ENCODE measurements at places on chromosomes 16 and 17.

GRCh38 chr16:27950206-27950887, 113.2 kb downstream of the GSG1L start:
- DNase-seq = no peak

DNA sequence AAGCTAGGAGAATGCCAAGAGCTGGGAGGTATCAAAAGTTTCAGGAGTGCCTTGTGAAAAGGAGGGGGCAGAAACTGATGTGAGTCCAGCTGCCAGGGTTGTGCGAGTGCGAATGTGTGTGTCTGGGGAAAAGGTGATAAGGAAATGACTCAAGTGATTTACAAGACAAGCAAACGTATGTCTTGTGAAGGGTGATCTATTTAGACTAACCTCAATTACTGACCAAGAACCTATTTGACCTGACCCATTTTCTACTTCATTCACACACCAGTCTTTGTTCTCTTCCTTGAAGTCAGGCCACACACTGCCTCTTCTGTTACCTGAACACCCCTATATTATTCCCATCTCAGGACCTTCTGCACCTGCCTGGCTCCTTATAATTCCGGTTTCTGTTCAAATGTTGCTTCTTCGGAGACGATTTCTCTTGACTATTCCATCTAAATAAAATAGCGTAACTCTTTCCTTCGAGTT, 1.0 kb downstream of the GDE1 start:
- peak; percentile 16 for DNase-seq

DNA sequence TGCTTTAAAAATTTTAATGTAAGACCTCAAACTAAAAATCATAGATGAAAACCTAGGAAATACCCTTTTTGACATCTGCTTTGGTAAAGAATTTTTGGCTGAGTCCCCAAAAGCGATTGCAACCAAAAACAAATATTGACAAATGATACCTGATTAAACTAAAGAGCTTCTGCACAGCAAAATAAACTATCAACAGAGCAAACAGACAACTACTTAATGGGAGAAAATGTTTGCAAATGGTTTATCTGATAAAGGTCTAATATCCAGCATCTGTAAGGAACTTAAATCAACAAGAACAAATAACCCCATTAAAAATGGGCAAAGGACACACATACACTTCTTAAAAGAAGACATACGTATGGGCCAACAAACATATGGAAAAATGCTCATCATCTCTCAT, 242.5 kb downstream of the BCAS3 start:
- DNase-seq = no peak

GRCh38 chr17:80884811-80885210, 106.8 kb upstream of the CHMP6 start:
- no peak for DNase-seq

- DNase-seq = no peak
Measured at GRCh38 chr16:88065747-88066142, 114.5 kb downstream of the BANP start.

DNA sequence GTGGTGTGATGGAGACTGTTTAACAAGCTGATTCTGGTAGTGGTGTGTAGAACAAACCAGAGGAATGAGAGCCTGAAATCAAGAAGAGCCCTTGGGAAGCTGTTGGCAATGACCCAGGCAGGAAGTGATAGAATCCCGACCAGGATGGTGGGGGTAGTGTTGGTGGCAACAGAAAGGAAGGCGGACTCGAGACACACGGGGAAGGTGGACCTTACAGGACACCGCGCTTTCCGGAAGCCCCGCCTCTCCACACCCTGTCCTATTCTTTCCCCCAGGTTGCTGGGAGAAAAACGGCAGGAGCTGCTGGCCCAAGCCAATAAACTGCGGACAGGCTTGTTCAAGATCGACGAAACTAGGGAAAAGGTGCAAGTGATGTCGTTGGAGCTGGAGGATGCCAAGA, 30.0 kb upstream of the KDM6B start:
- DNase-seq = no peak

DNA sequence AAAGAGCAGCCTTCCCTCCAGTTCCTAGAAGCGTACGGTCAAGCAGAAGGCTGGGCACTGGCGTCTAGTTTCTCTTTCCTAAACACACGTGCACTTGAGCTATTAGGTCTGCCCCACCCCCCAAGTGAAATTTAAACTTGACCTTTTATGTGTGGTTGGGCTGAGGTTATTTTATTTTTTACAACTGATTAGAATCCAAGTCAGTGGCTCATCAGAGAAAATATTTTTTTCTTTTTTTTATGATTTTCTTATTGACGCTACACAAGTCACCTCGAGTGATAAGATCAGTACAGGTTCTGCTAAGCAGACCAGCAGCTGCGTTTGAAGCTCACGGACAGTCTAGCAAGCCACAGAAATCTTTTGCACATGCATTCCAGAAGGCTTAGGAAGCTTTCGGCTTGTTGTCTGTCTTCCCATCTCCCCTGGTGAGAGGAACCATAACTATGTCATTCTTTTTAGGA, 95.1 kb downstream of the ZFHX3 start:
- peak; percentile 65 for DNase-seq

GRCh38 chr16:10663146-10663545, 31.6 kb downstream of the TEKT5 start:
- DNase-seq = no peak

DNA sequence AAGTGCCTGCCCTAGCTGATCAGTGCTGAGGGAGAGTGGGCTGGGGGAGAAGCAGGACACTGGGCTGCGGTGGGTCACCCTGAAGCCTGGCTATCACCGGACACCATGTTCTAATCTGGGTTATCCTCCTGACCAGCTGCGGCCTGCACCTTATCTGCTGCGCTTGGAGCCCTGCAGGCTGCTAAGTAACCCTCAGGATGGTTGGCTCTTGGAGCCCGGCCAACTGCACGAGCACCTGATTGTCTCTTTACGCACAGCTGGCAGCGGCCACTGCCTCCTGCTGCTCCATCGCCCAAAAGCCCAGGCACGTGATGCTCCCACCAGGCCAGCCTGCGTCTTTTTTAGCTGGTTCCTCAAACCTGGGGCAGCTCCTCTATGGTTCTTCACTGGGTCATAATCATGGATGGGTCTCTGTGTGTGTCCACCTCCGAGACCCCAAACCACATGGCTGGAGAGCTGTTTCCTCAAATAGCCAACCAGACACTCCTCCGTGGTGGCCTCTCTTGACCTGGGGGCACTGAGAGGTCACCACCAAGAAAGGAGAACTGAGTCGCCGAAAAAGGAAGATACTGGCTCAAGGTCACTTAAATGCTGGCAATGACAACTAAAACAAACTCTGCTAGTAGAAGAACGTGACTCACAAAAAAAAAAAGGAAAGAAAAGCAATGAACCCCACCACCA, 21.7 kb downstream of the SPHK1 start:
- DNase-seq = no peak

DNA sequence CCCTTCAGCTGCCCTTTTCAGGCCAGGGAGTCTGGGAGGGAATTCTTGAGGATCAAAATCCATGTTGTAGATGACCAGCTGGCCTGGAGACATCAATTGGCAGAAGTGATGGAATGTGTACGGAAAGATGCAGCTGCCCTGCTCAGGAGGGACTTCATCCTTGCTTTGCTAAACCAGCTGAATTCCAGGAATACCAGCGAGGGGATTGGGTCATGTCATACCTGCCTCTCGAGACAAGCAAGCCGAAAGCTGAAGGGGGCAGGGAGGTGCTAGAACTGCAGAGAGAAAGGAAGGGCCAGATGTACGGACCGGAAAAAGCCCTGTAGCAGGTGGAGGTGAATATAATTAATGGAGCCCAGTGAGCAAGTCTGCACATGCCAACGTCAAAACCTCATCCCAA, 25.6 kb upstream of the NTN1 start:
- no peak for DNase-seq

DNA sequence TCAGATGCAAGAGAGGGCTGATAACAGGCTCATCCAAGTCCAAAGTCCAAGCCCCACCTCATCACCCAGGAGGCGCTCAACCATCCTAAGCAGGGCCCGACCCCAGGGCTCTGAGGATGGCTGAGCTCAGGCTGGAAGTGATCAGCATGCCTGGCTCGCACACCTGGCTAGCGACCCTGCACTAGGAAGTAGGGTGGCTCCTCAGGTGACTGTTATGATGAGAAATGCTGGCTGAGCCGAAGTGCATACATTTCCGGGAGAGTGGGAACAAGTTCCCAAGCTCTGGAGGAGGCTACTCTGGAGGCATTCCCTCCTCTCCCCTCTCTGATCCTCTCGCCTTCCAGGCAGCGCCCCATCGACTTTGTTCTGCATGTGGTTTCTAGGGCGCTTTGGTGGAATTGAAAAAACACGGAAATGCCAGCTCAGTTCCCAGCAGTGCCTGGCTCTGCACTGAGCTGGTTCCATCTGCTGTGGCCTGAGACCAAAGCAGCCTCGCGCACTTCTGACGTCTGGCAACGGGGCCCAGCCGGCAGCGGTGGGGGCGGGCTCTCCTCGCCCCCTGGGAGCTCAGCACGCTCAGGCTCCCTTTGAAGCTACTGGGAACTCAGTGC, 130.3 kb downstream of the IRF8 start:
- peak; percentile 36 for DNase-seq

DNA sequence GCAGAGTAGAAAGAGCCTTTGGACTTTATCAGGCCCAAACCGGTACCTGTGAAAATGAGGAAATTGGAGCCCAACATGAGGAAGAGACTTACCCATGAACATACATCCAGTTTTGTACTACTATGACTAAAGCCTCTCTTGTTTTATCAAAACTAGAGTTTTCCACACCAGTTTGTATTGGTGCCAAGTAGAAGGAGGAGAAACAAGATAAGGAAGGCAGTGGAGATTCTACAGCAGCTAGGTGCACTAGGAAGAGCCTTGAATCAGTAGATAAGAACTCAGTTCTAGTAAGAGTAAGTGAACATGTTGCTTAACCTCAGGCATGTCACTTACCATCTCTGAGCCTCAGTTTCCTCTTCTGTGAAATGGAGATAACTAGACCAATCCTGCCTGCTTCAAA, 13.7 kb upstream of the TMEM132E start:
- no peak for DNase-seq

DNA sequence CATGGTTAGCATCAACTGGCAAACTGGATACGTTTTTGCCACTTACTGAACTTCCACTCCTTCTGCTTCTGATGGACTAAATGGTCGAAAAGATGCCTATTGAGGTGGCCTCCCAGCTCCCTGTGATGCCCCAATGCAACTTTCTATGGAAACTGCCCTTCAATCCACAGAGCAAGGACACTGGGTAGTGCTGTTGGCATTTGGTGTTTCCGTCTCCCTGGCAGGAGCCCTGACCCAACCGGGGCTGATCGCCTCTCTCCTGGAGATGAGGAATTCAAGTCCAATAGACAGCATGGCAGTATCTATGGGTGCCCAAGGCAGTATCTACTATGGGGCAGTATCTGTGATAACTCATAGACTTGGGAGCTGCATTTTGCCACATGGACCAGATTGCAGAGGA, 116.3 kb upstream of the IRX3 start:
- DNase-seq = no peak

DNA sequence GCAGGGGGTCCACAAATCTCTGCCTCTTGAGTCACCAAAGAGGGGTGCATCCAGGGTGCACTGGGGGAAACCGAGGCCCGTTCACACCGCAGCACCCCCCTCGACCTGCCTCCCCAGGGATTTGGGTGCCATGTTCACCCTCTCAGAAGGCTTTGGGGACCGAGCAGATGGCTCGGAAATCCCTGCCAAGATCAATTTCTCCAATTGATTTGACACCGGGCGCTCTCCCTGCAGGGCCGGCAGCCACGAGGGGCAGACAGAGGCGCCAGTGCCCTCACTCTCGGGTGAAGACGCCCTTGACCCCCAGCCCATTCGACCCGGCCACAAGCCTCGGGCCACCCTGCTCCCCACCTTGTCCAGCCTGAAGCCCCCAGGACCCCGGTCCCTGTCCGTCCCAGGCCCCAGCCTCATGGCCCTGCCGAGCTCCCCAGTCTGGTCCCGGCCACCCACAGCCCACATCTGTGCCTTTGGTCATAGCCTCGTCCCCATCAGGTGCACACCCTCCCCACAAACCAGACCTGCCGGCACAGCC, 9.3 kb downstream of the SSTR5 start:
- DNase-seq = no peak

DNA sequence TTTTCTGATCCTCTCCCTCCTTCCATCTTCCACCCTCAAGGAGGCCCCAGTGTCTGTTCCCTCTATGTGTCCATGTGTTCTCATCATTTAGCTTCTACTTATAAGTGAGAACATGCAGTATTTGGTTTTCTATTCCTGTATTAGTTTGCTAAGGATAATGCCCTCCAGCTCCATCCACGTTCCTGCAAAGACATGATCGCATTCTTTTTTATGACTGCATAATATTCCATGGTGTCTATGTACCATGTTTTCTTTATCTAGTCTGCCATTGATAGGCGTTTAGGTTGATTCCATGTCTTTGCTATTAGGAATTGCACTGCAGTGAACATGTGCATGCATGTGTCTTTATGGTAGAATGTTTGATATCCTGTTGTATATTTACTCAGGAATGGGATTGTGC, 275.1 kb downstream of the BCAS3 start:
- no peak for DNase-seq

DNA sequence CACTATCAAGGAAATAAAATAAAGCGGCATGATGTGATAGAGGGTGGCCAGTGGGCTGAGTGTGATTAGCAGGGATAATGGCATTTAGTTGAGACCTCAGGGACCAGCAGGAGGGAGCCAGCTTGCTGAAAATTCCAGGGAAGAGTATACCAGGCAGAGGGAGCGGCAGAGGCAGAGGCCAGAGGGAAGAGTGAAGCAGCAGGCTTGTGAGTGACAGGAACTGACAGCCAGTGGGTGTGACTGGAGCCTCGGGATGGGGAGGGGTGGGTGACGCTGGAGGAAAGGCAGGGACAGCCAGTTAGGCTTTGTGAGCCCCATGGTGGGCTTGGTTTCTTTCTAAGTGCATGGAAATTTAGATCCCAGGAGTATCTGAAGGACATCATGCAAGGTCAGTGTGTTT, 209.7 kb upstream of the CACNG3 start:
- no peak for DNase-seq

GRCh38 chr17:10135539-10136257, 62.7 kb downstream of the GAS7 start:
- peak; percentile 54 for DNase-seq

DNA sequence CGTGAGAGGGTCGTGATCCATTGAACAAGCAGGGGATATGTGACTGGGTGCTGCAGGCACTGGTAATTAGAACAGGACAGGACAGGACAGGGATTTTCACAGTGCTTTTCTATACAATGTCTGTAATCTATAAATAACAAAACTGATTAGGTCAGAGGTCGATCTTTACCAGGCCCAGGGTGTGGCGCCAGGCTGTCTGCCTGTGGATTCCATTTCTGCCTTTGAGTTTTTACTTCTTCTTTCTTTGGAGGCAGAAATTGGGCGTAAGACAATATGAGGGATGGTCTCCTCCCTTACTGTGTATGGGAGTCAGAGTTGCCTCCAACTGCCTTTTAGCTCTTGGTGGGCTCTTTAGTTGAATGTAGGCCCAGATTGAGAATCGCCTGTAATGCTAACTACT, 1.5 kb upstream of the ZNF764 start:
- no peak for DNase-seq

DNA sequence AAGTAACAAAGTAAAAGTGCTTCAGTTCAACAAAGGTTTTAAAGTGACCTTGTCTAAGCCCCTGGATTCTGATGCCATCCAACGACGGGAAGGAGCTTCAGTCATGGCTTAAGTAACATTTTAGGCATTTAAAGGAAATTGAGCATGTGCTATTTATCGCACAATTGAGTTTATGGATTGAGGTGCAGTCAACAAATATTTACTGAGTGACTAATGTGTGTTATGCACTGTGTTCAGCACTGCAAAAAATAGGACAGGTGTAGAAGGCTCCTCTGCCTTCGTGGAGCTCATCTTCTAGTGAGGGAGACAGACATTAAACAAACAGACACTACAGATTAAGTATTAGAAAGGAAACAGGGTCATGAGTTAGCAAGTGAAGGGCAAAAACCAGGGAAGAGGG, 12.5 kb downstream of the TMIGD1 start:
- no peak for DNase-seq
